ENCODE measurements at places on chromosomes 7 and 10. TPM values are rescaled to one million over a fixed set of nuclear protein-coding genes. Genes with fewer than 3 reads are reported as not detected.

Gene ZP3
- total RNA-seq: not detected

Gene DDIT4
- 227 TPM for total RNA-seq

Gene PTPRZ1
- total RNA-seq: 2.0 TPM

Gene PHKG1
- total RNA-seq: 0.24 TPM

Gene AOAH
- not detected for total RNA-seq

GRCh38 chr10:79376751-79377556 is 29.7 kb downstream of the PPIF start:
- H3K4me1 ChIP-seq: peaks cover 36% of the 10 kb centered on the region
- no peak overlapping the region for H3K4me3 ChIP-seq
- DNase-seq: peak; percentile 70
- H3K27me3 ChIP-seq: no peaks in the 10 kb centered on the region

GRCh38 chr10:132916421-132916841 is 25.9 kb downstream of the CFAP46 start:
- H3K27me3 ChIP-seq: peaks cover 11% of the 10 kb centered on the region
- no peak overlapping the region for H3K4me3 ChIP-seq
- no peaks in the 10 kb centered on the region for H3K4me1 ChIP-seq
- DNase-seq: peak; percentile 81

DNA sequence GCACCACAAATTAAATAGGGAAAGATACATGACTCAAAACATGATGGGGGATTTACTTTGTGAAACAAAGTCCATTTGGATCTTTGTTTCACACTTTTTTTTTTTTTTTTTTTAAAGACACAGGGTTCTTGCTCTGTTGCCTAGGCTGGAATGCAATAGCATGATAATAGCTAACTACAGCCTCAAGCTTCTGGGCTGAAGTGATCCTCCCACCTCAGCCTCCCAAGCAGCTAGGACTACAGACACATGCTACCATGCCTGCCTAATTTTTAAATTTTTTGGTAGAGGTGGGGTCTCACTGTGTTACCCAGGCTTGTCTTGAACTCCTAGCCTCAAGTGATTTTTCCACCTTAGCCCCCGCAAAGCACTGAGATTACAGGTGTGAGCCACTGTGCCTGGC is 172.6 kb upstream of the KLF14 start:
- DNase-seq: no peak
- peak overlapping the region; percentile 35 for H3K27ac ChIP-seq
- no peak overlapping the region for H3K4me3 ChIP-seq
- peaks cover 92% of the 10 kb centered on the region for H3K4me1 ChIP-seq
- no peaks in the 10 kb centered on the region for H3K27me3 ChIP-seq

- no peak overlapping the region for H3K27ac ChIP-seq
- no peaks in the 10 kb centered on the region for H3K4me1 ChIP-seq
- no peak overlapping the region for H3K4me3 ChIP-seq
- peaks cover 30% of the 10 kb centered on the region for H3K27me3 ChIP-seq
Measured at GRCh38 chr10:101319241-101319915, 34.6 kb upstream of the BTRC start.

DNA sequence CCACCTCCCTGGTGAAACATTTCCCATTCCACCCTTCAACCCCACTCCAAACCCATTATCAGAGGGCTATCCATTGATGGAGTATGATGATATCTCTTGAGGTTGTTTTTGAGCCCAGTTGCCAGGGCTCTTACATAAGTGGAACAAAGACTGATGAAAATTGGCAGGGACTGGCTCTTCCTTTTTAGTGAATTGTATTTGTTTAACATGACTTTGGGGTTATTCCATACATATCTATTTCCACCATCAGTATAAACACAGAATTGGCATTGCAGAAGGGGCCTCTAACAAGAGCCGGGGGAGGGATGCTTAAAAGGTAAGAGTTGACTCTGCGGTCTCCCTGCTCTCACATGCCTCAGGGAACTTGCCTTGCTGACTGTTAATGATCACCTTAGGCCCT is 28.9 kb downstream of the FZD1 start:
- H3K4me3 ChIP-seq: no peak overlapping the region
- no peaks in the 10 kb centered on the region for H3K27me3 ChIP-seq
- H3K27ac ChIP-seq: no peak overlapping the region
- DNase-seq: no peak
- peaks cover 3% of the 10 kb centered on the region for H3K4me1 ChIP-seq

GRCh38 chr10:119917777-119918176 is 25.2 kb downstream of the SEC23IP start:
- no peak overlapping the region for H3K4me3 ChIP-seq
- peaks cover 36% of the 10 kb centered on the region for H3K36me3 ChIP-seq
- peaks cover 6% of the 10 kb centered on the region for H3K4me1 ChIP-seq
- no peak overlapping the region for H3K27ac ChIP-seq
- DNase-seq: no peak
- no peaks in the 10 kb centered on the region for H3K27me3 ChIP-seq

DNA sequence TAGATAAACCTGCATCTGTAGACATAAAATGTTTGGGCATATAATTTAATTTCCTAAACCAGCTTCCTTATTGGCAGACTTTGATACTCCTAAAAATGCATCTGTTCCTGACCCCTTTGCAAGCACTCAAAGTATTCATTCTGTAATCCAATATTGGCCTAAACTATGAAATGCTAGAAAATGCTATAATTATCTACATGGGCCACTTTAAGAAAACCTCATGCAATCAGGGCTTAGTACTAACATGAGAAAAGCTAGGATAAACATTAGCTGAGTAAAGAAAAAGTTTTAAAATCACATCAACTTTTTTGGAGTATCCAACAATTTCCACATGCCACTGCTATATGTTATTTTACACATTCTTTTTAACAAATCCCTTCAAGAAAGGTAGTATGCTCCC is 57.2 kb downstream of the PARD3 start:
- no peak overlapping the region for H3K4me3 ChIP-seq
- DNase-seq: no peak
- peaks cover 68% of the 10 kb centered on the region for H3K4me1 ChIP-seq
- no peaks in the 10 kb centered on the region for H3K27me3 ChIP-seq
- no peaks in the 10 kb centered on the region for H3K36me3 ChIP-seq

GRCh38 chr7:57179776-57180415 is 47.7 kb upstream of the ZNF479 start:
- H3K4me1 ChIP-seq: no peaks in the 10 kb centered on the region
- H3K27me3 ChIP-seq: no peaks in the 10 kb centered on the region
- no peak overlapping the region for H3K27ac ChIP-seq

- H3K27ac ChIP-seq: no peak overlapping the region
- H3K4me1 ChIP-seq: peaks cover 11% of the 10 kb centered on the region
- no peaks in the 10 kb centered on the region for H3K27me3 ChIP-seq
- no peak for DNase-seq
- no peak overlapping the region for H3K4me3 ChIP-seq
Measured at GRCh38 chr10:119826771-119827170, 45.9 kb downstream of the MCMBP start.

- H3K4me1 ChIP-seq: no peaks in the 10 kb centered on the region
- no peaks in the 10 kb centered on the region for H3K27me3 ChIP-seq
- peaks cover 15% of the 10 kb centered on the region for H3K36me3 ChIP-seq
- no peak overlapping the region for H3K4me3 ChIP-seq
- no peak for DNase-seq
Measured at GRCh38 chr7:2193575-2194305, 39.0 kb downstream of the MAD1L1 start.

DNA sequence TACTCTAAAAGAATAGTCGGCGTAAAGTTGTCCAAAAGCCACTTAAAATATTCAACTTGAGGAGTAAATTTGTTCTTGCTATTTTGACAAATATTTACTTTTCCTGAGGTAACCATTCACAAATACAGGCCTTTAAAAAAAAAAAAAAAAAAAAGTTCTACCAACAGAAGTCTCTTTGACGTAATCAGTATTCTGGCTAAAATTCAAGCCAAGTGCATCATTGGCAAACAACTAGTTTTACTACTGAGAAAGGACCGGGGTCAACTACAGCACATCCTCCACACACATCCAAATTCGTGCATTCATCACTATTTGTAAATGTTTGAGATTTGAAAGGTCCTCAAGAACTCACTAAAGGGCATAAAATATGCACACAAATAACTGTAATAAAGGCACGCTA is 2.0 kb downstream of the OAT start:
- peaks cover 54% of the 10 kb centered on the region for H3K4me1 ChIP-seq
- peaks cover 3% of the 10 kb centered on the region for H3K36me3 ChIP-seq
- peak overlapping the region; percentile 85 for H3K27ac ChIP-seq
- no peak for DNase-seq
- H3K27me3 ChIP-seq: peaks cover 5% of the 10 kb centered on the region

- DNase-seq: no peak
- no peaks in the 10 kb centered on the region for H3K36me3 ChIP-seq
- H3K4me3 ChIP-seq: no peak overlapping the region
- peaks cover 23% of the 10 kb centered on the region for H3K27me3 ChIP-seq
Measured at GRCh38 chr7:50368366-50368765, 63.9 kb downstream of the IKZF1 start.

GRCh38 chr7:14389181-14389591 is 399.7 kb upstream of the ETV1 start:
- H3K4me1 ChIP-seq: no peaks in the 10 kb centered on the region
- H3K36me3 ChIP-seq: no peaks in the 10 kb centered on the region
- no peaks in the 10 kb centered on the region for H3K27me3 ChIP-seq

DNA sequence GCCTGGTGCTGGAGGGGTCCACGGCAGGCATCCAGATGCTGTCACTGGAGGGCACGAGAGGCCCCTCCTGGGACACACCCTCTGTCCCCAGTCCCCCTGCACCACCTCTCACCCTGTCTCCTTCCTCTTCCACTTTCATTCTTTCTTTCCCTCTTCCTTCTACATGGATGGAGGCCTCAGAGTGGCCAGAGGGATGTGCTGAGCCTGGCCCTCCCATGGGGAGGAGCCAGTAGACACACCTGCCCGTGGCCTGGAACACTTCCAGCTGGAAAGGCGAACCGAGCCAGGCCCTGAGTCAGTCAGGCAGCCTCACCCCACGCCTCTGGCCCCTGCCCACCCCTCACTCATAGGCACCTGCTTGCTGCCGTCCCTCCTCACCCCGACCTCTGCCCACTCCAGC is 55.9 kb upstream of the MXI1 start:
- no peak overlapping the region for H3K4me3 ChIP-seq
- DNase-seq: no peak
- peaks cover 4% of the 10 kb centered on the region for H3K27me3 ChIP-seq
- no peaks in the 10 kb centered on the region for H3K36me3 ChIP-seq
- H3K4me1 ChIP-seq: no peaks in the 10 kb centered on the region

GRCh38 chr10:73959484-73960243 is 38.3 kb upstream of the VCL start:
- H3K4me3 ChIP-seq: no peak overlapping the region
- H3K4me1 ChIP-seq: peaks cover 15% of the 10 kb centered on the region
- DNase-seq: no peak
- no peak overlapping the region for H3K27ac ChIP-seq

- no peak for DNase-seq
- peaks cover 10% of the 10 kb centered on the region for H3K27me3 ChIP-seq
- H3K36me3 ChIP-seq: peaks cover 15% of the 10 kb centered on the region
- no peak overlapping the region for H3K27ac ChIP-seq
Measured at GRCh38 chr10:72092987-72093386, 4.6 kb upstream of the SPOCK2 start.

Measured in chondrocyte (in vitro differentiated cells).